Activated CD4-positive, alpha-beta T cell treated with anti-CD3 and anti-CD28 coated beads, Interleukin-2, amount 50 U/mL, for 48 hours (primary cell): ENCODE measurements at places on chromosomes 3 and 15.

DNA sequence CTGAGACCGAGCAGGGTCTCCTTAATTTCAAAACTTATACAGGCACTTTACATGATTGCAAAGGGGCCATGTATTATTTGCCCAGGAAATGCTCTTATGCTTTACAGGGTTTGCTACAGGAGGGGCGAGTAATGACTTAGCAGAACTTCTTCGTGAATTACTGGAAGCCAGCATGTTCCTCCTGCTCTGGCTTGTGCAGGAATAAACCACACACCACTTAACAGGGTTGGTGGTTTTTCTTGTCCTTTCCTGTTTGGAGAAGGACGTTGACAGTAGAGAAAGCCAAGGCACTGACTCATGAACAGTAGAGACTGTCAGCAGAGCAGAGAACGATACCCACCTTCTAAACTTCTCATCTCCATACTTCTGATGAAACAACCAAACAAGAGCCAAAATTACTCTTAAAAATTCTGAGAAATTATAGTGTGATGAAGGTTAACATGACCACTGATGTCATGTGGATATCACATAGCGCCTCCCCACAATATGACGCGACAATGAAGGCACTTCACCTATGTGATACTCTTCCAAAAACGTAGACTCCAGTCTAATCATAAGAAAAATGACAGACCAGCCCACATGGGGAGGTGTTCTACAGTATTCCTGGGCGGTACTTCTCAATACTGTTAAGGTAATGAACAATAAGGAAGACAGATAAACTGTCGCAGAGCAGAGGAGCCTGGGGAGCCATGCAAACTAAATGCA lies 24.7 kb upstream of the MCTP2 start:
- peak; percentile 31 for DNase-seq

DNA sequence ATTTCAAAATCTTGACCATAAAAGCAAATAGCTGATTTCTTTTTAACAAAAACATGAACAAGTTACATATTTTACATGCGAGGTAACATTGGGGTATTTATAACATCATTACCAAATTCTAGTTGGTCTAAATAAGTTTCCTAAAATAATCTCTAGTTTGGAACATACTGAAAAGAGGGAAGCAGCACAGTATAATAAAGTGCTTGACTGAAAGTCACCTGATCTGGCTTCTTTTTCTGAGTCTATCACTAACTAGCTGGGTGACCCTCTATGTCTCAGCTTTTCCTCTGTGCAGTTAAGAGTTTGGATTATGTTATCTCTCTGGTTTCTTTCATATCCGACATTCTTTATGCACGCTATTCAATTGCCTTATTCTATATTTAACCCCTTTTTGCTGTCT lies 19.8 kb upstream of the CNTN4 start:
- DNase-seq: no peak

- peak; percentile 76 for DNase-seq
These were observed 66.9 kb upstream of the PRR23C start for GRCh38 chr3:139111392-139112229.

- no peak for DNase-seq
These were observed 138.0 kb downstream of the FBN1 start for GRCh38 chr15:48507416-48508065.

DNA sequence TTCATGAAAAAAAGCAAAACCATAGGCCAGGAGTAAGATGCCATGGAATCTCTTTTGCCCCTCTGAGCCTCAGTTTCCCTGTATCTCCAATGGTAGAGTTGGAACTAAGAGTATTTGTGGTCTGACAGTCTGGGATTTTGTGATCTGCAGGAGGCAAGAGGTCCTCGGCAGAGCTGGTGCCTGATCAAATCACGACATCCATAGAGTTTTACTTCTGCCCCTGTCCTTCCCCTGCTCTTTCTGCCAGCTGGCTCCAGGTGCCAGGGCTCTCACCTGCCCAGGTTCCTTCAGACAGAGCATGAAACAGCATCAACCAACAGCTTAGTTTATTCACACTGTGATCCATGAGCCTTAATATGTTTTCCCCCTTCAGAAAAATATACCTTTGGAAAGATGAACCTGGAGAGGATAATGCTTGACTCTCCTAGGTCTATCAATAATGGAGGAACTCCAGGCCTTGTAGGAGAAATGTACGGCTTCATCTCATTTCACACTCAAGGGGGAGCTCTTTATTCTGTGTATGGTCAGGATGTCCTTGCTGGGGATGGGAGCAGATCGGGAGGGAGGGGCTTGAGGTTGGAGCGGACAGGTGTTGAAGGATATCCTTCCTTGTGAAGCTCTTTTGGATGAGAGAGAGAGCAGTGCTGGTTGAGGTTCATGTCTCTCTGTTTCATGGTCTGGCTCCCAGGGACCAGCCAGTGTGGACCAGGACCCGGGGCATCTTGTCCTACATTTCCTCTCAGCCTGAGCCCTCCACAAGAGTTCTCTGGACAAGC lies 309.9 kb downstream of the RPLP1 start:
- DNase-seq: no peak

DNA sequence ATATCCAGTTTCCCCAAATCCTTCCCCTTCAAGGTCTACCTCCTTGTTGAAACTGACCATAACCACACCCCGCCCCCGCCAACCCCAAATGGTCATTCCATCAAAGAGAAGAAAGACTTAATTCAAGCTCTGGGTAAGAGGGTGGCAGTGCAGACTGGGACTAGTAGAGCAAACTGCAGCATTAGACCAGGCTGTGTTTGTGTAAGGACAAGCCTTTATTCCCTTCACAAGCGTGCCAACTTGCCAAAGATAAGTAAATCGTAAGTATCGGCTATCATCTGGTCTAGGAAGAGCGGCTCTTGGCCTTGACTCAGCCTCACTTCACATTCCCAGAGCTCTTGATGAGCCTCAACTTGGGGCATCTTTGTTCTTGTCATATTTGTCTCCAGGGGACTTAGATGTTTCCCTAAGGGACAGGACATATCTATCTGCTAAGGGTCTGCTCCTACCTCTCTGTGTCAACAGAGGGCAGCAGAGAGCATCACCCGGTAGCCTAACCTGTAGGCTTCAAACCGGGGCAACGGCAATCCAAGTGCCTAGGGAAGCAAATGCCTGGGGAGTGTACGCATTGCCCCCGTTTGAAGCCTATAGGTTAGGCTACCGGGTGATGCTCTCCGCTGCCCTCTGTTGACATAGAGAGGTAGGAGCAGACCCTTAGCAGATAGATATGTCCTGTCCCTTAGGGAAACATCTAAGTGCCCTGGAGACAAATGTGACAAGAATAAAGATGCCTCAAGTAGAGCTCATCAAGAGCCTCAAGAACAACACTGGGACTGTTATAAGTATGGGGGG lies 8.9 kb upstream of the MAP3K13 start:
- DNase-seq: peak; percentile 74

- no peak for DNase-seq
These were observed 221.8 kb downstream of the FMN1 start for GRCh38 chr15:32972686-32973085.

DNA sequence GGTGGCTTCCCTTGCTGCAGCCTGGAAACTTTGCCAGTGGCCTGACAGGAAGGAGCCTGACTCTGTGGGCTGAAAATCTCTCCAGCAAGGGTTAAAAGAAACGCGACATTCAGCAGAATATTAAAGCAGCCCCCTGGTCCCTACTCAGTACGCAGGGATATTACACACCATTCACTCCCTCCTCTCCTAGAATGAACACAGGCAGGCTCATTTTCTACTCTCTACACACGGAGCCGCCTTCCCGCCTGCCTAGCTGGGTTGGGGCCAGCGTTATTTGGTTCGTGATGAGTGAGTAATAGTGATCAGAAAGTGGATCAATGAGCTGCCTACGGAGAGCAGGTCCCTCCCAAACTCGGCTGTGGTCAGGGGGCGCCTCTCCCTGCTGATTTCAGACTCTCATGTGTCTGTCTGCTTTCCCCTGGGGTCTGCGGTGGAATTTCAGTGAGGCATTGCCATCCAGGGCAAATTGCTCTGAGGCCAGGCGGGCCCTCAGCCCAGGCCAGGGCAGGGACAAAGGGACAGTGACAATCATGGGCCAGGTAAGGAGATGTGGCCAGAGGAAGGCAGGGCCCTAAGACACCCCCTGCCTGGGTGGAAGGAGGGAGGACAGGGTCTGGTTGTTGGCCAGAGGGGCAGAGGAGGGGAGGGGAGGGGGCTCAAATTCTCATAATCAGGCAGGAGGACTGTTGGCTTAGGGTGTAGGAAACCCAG lies 2.8 kb downstream of the EPHB1 start:
- DNase-seq: no peak

DNA sequence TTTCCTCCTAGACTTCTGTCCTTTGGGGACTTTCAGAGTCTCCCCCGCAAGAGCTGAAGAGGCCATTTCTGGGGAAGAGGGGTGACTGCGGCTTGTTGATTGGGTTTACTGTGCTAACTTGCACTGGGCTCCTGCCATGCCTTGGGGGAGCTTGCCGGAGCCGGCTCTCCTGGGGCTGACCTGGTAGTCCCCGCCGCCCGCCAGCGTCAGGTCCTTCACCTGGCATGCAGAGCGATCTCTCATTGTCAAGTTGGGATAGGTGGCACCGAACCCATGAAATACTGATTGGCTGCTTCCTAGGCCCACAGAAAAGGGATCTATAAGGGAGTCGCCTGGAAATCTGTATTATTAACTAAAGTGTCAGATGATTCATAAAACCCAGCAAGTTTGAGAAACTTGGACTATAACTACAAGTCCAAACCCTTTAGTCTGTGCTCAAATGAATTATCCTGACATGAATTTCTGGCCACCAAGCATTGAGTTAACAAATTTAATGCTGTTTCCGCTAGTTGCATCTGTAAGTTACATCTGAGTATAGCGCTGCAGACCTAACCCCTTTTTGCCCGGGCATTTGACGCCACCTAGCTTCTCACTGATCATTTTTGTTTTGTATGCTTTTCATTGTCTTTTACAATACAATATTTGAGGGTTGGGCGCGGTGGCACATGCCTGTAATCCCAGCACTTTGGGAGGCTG lies 607 bp upstream of the IMP3 start:
- DNase-seq: peak; percentile 48

DNA sequence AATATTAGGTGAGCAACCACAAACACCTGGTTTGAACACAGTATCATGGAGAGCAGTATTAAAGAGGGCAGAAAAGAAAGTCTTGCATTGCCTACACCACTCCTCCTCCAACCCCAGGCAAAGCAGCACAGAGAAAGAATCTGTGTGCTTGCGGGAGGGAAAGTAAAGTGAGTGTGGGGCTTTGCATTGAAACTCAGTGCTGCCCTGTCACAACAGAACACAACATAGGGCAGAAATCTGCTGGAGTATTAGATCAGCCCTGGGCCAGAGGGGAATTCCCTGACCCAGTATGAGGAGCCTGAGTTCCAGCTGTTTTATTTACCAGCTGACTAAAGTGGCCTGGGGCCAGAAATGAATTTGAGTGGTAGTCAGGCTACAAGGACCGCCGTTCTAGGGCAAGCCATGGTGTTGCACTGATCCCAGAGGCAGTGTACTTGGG lies 75.5 kb downstream of the SPATA16 start:
- no peak for DNase-seq

DNA sequence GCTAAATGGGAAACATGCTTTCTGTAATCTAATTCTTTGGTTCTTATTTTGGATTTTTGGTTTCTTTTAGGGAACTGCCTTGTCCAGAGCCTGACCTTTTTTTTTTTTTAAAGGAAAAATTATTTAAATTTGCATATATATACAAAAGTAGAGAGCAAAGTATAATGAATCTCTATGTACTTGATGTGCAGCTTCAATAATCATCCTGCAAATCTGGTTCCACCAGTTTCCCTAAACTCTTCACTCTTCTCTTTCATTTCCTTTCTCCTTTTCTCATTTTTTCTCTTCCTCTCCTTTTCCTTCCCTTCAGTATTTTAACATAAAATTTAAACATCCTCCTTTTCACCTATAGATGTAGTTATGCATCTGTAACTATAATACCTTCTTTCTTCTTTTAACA lies 82.5 kb downstream of the USP13 start:
- DNase-seq: no peak

DNA sequence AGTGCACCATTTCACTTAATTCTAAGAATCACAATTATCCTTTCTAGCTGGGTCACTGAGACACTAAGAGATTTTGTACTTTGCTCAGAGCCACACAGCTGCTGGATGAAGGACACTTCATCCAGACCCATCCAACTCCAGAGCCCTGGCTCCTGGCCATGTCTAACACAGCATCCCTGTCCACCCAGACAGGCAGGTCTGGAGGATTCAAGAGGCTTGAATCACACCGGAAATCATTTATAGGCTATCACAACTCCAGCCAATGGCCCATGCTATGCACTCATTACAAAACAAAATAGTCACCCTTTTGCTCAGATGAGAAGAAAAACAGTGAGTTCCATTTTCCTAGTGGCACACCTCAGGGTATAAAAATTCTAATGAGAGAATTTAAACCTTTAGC lies 198.2 kb upstream of the LMCD1 start:
- no peak for DNase-seq

DNA sequence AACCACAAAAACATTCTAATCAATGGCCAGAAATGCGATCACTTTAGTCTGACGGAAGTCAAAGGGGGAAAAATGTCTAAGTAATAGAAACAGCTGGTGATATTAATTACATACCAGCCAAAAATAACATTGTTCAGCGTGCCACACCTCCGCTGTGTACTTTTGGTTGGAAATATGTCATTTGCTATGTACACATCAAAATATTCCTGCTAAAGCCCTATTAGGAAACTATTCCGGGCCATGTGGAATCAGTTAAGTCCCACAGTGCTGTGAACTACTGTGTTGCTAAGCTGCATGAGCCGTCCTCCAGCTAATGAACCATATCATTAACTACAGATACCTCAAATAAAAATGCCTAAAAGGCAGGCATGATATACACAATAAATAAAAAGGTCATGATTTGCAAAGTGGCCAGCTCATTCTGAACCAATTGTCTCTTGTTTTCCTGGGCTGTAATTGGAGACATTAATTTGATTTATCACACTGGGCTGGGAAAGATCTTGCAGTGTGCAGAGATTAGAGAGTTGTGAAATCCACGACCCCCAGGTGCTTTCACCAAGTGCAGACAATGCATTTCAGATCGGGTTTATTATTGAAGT lies 200.5 kb upstream of the LRTM1 start:
- no peak for DNase-seq

DNA sequence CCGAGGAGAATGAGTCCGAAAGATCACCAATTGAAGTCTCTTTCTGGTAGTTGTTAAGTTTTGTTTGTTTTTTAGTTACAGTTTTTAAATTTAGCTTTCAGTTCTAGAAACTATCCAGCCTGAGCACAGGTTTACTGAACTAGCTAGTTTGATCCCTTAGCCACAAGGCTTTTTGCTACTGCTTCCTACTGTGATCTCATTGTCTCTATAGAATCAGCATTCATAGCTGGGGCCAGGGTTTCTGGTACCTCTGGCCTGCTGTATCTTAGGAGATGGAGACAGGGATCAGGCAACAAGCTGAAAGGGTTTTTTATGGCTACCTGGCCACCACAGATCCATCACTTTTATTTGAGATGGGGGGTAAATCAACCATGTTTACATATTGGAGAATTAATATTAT lies 37.0 kb downstream of the GOLM2 start:
- no peak for DNase-seq

GRCh38 chr3:114973536-114973935 lies 173.6 kb downstream of the ZBTB20 start:
- no peak for DNase-seq

DNA sequence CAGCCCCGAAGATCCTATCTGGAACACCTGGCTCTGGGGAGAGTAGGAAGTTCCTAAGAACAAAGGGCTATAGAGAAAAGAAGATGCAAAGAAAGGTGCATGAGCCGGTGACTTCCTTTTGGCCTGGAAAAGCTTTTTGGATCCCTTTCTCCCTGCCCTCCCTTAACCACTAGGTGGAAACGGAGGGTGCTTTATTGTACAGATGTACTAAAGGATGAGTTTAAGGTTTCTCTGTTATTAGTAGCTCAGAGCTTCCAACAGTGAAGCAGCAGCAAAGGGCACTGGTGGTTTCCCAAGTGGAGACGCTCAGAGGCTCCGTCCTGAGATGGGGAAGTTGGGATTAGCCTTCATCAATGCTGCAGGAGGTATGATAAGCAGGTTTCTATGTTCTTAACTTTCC lies 5.9 kb upstream of the ADGRG7 start:
- no peak for DNase-seq
